IMR-90 (cell line): ENCODE measurements at places on chromosomes 3 and 15.

DNA sequence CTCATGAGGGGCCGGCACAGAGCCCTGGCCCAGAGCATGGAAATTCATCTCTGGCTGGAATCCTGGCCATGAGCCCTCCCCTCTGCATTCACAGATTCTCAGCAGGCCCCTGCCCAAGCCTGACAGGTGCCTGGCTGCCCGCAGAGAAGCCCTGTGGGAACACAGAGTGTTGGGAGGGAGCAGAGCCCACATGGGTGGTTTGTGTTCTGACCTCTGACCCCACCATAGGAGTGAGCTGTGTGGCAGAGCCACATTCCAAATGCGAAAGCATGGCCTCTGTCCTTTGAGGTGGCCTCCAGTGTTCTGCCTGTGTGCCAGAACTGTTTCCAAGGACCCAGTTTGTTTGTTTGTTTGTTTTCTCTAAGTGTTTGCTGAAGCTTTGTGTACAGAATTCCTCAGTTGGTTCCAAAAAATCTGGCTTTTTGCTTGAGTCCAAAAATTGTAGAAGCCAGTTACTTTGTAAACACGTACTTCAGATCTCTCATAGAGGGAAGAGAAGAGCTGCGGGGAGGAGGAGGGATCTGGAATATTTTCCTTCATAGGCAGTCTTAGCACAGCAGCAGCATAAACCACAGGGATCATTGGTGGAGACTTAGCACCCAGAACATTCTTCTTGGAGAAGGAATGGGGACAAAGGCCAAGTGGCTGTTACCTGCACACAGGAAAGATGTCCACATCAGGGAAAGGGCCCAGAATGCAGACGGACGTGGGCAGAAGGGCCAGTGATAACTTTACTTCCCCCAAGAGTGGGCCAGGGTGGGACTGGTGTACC is 36.0 kb downstream of the GRAMD2A start:
- DNase-seq: no peak

DNA sequence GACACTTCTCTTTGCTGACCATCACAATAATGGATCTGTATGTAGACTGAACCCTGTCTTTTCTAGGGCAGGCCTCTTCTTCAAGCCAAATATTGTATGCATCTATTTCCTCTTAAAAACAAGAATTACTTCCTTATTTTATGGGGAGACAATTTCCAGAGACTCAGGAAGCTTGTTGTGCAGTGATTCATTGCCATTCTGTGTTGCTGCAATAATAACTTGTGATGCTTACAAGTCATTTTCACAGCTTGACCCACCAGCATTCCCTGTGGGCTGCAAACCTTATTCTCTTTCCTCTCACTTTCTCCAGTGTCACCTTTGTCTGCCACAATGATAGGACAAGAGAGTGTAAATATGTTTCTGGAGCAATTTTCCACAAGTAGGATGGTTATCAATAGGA is 276.7 kb upstream of the SGO1 start:
- DNase-seq: no peak

- DNase-seq: peak; percentile 73
These were observed 357.0 kb downstream of the TIGIT start for GRCh38 chr3:114650808-114651207.

GRCh38 chr3:116000311-116000710 is 377.0 kb downstream of the GAP43 start:
- DNase-seq: peak; percentile 99

DNA sequence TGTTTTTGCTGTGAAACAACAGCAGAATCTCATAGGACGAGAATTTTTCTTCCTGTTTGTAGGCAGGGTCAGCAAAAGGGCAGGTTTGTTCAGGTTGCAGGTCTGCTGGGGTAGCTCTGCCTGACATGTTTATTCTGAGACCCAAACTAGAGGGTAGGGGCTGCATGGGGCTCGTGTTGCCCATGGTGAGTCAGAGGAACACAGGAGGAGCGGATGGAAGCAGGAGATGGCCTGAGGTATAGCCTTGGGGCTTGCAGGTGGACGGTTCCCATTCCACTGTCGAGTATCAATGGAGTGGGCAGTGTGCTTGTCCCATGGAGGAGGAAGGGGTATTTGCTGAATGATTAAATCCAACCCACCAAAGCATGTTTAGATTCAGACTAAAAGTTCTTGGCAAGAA is 138.9 kb downstream of the APBA2 start:
- DNase-seq: no peak

GRCh38 chr15:85754989-85755388 is 39.7 kb downstream of the KLHL25 start:
- peak; percentile 13 for DNase-seq

DNA sequence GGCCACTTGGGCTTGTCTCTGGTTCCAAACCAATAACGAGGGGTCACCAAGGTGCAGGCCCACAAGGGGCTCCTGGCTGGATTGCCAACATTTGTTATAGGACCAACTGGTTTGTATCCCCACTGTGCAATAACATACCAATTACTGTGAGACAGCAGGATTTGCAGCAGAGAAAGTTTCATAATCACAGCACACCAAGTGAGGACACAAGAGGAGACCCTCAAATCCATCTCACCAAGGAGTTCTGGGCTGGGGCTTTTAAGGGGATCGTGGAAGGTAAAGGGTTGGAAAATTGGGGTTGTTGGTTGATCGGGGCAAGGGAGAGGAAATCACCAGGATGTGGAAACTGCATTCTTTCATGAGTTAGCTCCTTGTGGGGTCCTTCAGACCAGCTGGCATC is 29.7 kb upstream of the LHFPL4 start:
- no peak for DNase-seq

DNA sequence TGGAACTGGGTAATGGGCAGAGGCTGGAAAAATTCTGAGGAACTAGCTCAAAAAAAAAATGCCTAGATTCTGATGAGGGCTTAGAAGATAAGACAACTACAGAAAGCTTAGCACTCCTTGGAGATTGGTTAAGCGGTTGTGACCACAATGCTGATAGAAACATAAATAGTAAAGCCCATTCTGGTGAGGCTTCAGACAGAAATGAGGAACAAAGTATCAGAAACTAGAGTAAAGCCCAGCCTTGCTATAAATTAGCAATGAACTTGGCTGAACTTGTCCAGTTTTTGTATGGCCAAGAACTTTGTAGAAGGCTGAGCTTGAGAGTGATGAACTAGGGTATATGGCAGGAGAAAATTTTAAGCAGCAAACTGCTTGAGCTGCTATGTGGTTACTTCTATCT is 25.4 kb downstream of the GOLGB1 start:
- DNase-seq: no peak

DNA sequence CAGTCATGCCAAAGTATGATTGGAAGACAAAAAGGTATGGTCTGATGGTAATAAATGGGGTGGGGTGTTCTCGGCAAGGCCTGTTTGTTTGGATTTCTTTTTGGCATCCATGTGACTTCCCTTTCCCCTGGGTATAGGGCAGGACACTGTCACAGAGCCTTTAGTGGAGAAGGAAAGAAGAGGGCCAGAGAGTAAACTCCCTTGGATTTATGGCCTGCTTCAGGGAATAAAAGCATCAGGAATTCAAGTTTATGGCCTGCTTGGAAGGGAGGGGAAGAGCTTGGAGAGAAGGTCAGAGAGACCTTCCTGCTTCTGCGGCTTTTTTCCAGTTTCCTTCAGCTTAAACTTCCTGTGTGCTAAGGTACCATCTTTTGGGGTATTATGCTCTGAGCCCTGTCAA is 179.4 kb upstream of the ADAMTS9 start:
- DNase-seq: no peak

- DNase-seq: no peak
These were observed 6.6 kb upstream of the RHCG start for GRCh38 chr15:89502867-89503595.

GRCh38 chr3:135352213-135352612 is 557.2 kb downstream of the EPHB1 start:
- DNase-seq: no peak

- peak; percentile 53 for DNase-seq
These were observed 82.4 kb upstream of the HERC1 start for GRCh38 chr15:63915873-63916771.

DNA sequence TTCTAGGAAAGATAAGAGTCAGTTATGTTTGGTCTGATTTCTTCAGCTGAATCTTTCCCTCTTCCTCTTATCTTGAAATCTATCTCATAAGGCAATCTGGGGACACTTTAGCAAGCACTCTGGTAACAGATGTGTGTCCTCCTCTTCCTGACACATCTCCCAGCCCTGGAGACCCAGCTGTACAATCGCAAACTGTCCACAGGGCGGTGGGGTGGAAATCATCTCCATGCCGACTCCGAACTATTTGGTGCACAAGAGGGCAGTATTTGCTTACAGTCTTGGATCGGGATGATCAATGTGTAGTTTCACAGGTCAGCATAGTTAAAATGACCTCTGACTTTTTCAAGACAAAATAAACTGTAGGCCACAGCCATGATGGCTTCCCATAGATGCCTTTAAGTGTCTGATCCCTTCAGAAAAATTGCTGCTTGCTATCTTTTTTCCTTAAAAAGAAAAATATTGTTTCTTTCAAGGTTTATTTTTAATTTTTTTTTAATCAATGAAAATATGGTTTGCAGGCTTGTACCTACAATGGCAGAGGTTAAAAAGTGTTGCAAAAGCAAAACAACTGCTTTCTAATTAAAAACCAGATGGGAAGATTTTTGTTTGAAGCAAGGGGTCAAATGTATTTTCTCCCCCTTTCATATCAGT is 17.7 kb downstream of the EEFSEC start:
- peak; percentile 83 for DNase-seq

- DNase-seq: no peak
These were observed 347.6 kb upstream of the RARB start for GRCh38 chr3:25080461-25080860.

GRCh38 chr3:174398761-174399160 is 460.4 kb upstream of the NAALADL2 start:
- DNase-seq: peak; percentile 21

GRCh38 chr3:5013021-5013906 is 34.0 kb downstream of the BHLHE40 start:
- DNase-seq: peak; percentile 47

GRCh38 chr3:122676759-122677158 is 3.9 kb upstream of the PARP14 start:
- peak; percentile 61 for DNase-seq

- DNase-seq: no peak
These were observed 48.7 kb upstream of the DYNC1LI1 start for GRCh38 chr3:32619395-32619794.

DNA sequence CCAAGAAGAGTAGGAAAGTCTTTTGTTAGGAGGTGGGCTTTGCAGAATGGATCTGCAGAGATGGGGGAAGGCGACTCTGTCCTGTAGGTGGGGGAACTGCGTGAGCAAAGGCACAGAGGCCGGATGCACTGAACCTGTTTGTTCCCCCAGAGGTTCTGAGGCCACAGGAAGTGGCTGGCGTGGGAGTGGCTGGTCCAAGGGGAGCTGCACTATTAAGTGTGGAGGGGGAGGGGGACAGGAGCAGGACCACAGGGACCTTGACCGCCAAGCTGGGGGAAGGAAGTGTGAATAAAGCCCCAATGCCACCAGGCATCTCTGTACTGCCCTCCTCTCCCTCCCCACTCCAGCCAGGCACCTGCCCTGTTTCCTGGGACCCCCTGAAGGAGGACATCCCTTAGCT is 51.8 kb downstream of the CYP11A1 start:
- no peak for DNase-seq

DNA sequence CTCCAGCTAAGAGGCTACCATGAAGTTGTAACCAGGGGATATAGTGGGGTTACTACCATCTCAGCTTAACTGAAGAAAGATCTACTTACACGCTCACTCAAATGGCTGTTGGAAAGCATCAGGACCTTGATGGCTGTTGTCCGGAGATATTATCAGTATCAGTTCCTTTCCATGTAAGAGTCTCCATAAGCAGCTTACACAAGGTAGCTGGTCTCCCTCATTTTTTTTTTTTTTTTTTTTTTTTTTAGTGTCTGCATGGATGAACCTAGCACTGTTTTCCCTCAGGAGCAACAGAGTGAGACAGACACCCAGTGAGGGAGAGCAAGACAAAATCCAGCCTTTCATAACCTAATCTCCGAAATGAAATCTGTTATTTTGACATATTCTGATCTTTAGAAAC is 230.9 kb downstream of the CADM2 start:
- no peak for DNase-seq

DNA sequence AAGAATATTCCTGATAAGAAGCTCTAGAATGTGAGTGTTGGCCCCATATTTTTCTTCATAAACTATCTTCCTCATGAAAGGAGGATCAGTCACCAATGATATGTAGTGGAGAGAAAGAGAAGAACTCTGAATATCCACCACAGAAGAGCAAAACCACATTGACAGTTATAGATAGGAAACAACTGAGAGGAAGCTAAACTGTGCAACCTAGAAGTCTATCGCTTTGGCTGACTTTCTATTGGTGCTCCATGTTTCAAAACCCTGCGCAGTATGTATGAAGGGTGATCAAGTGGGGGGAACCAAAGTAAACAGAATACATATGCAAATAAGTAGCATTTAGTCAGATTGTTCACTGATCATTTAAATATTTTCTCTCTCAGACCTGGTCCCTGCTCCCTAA is 41.0 kb upstream of the ZNF280D start:
- DNase-seq: no peak

DNA sequence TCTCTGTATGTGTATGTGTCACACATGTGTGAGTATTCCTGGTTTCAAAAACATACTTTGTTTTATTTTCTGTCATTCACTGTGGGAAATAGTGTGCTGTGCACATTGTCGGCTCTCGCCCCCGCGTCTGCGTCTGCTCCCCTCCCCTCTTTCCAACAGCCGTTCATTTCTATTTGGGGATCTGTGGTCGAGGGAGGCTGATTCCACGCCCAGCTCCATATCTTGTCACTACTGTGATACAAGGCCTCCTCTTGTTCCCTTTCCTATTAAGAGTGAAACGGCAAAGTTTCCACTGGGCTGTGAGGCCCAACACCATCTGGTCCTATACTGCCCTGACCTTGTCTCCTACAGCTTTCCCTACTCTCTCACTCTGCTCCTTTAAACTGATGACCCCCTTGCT is 172.5 kb upstream of the LRIG1 start:
- peak; percentile 6 for DNase-seq

DNA sequence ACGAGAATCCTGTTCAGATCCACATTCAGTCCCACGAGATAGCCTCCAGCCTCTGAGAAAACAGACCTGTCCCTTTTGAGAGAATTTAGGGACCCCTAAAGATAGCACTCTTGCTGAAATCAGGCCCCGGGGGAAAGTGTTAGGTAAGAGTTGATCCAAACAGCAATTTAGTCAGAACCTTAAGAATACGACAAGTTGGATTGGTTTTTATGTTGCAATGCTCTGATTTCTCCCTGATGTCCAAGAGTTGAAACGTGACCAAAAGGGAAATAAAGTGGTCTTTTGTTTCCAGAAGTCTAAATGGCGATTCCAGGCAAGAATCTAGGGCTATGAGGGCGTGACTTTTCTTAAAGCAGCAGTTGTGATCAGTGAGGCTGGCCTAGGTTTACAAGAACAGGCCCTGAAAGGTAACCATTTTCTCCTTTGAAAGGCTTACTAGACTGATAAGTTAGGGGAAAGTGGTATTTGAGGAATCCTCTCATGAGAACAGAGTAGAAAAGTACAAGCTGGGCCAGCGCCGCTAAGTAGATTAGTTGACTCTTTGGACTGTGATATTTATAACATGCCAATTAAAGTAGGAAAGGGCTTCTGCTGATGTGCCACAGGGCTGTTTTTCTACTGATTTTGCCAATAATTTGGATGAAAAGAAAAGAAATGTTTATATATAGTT is 4.9 kb downstream of the MAN2A2 start:
- DNase-seq: no peak

- DNase-seq: peak; percentile 63
These were observed 2.8 kb downstream of the FYCO1 start for GRCh38 chr3:45992821-45993221.
